ENCODE measurements at places on chromosomes 1 and 21.

GRCh38 chr1:82931006-82931405, 1067.9 kb downstream of the TTLL7 start:
- no peak for DNase-seq

- DNase-seq: peak; percentile 4
Measured at GRCh38 chr1:225508538-225509375, 80.9 kb upstream of the LBR start.

GRCh38 chr1:167502719-167503462, 15.4 kb downstream of the CD247 start:
- DNase-seq: no peak

DNA sequence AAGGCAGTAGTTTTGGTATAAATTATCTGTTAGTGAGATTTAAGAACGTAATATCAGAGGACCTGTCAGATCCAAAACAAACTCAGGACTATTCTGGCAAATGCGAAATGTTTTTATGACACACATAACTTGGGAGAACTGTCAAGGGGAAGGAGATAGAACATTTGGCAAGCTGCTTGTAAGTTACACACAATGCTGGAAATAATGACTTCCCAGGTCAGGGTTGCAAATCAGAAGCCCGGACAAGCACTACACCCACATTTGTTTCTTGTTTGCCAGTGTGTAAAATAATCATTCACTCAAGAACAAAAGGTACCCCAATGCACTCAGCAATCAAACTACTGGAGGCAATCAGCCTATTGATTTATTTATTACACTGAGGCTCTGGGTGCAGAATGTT, 354.7 kb downstream of the KCNH1 start:
- no peak for DNase-seq

GRCh38 chr1:115088871-115089419, 358 bp downstream of the TSPAN2 start:
- DNase-seq: no peak

Data from CD14-positive monocyte (primary cell).